CD4-positive, alpha-beta T cell (primary cell): ENCODE measurements at places on chromosomes 2 and 18.

DNA sequence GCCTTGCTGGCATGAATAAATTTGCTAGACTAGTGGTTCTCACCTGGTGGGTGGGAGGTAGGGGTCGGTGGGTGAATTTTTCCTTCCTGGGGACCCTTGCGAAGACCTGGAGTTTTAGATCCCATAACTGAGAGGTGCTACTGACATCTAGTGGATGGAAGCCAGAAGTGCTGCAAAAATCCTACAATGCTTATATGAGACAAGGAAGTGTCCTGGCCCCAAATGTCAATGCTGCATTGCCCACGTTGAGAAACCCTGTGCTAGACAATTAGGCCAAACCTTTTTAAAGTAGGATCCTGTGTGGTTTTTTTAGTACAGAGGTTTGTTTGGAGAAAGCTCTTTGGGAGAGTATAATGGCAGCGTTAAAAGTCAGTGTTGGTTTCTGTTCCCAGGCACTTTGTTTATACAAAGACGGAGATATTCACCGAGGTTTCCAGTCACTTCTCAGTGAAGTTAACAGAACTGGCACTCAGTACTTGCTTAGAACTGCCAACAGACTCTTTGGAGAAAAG lies 9.6 kb downstream of the SERPINB8 start:
- peak; percentile 16 for DNase-seq
- H3K27ac ChIP-seq, result no peak overlapping the region
- H3K36me3 ChIP-seq, result peaks cover 35% of the 10 kb centered on the region
- no peaks in the 10 kb centered on the region for H3K27me3 ChIP-seq

DNA sequence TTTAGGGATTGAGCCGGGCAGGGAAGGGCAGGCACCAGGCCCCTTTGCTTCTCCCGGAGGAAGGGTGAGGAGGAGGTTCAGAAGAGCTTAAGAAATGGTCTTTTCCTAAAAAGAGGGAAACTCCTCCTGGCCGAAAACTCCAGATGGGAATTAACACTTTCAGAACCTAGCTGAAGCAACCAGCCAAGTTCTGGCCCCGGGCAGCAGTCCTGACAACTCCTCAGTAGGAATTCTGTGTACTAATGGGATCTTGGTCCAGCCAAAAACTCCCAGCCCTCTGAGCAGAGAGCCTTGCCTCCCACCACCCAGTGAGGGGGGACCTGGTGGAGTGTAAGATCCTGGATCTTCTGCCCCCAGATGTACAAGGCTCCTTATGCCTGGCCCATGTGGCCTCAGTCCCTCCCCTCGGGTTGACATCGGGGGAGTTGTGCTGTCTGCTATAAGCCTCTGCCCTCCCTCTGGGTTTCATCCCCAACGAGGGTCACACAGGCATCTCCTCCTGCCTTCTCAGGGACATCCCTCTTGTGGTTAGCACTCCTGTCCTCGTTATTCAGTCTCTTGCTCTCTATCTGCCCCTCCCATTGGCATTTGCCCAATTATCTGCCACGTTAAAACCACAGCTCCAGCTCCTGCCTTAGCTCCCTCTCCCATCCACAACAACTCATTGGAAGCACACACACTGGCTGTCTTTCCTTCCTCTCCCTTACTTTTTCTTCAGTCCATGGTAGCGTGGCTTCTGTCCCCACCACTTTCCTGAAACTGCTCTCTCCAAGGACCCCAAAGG lies 184.6 kb downstream of the CYP26B1 start:
- no peak overlapping the region for H3K4me3 ChIP-seq
- H3K27me3 ChIP-seq, result peaks cover 3% of the 10 kb centered on the region
- no peak overlapping the region for H3K27ac ChIP-seq
- no peaks in the 10 kb centered on the region for H3K36me3 ChIP-seq

GRCh38 chr2:188835821-188836220 lies 138.4 kb upstream of the COL3A1 start:
- H3K4me1 ChIP-seq, result no peaks in the 10 kb centered on the region
- H3K27me3 ChIP-seq, result no peaks in the 10 kb centered on the region
- DNase-seq, result no peak
- no peak overlapping the region for H3K4me3 ChIP-seq
- no peaks in the 10 kb centered on the region for H3K36me3 ChIP-seq

DNA sequence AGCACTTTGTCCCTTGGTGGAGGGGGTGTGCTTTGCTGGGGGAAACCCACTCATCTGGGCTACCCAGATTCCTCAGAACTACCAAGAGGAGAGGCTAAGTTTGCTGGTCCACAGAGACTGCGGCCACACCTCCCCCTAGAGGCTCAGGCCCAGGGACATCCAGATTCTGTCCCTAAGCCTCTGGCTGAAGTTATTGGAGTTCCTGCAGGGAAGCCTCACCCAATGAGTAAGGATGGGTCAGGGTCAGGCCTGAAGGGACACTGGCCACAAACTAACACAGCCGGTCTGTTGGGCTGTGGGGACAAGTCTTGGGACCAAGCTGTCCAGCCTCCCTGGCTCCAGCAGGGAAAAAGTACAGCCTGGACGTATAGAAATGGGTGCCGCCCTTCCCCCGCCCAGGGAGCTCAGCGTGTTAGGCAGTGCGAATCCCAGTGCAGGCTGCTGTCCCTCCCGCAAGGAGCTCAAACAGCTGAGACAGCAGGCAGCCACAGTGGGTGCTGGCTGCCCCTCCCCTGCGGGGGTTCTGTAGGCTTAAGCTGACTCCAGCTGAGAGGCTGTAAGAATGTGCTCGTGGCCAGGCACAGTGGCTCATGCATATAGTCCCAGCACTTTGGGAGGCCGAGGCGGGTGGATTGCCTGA lies 86.9 kb upstream of the ARL5A start:
- H3K27ac ChIP-seq, result no peak overlapping the region
- H3K4me3 ChIP-seq, result no peak overlapping the region
- no peaks in the 10 kb centered on the region for H3K36me3 ChIP-seq
- no peak for DNase-seq
- peaks cover 4% of the 10 kb centered on the region for H3K27me3 ChIP-seq
- peaks cover 3% of the 10 kb centered on the region for H3K4me1 ChIP-seq

GRCh38 chr18:70219688-70220087 lies 14.2 kb upstream of the RTTN start:
- no peaks in the 10 kb centered on the region for H3K36me3 ChIP-seq
- no peak for DNase-seq
- peaks cover 27% of the 10 kb centered on the region for H3K27me3 ChIP-seq
- no peaks in the 10 kb centered on the region for H3K4me1 ChIP-seq

- no peaks in the 10 kb centered on the region for H3K27me3 ChIP-seq
- no peak overlapping the region for H3K27ac ChIP-seq
- H3K36me3 ChIP-seq, result no peaks in the 10 kb centered on the region
Measured at GRCh38 chr2:228675646-228676045, 494.2 kb upstream of the SPHKAP start.

DNA sequence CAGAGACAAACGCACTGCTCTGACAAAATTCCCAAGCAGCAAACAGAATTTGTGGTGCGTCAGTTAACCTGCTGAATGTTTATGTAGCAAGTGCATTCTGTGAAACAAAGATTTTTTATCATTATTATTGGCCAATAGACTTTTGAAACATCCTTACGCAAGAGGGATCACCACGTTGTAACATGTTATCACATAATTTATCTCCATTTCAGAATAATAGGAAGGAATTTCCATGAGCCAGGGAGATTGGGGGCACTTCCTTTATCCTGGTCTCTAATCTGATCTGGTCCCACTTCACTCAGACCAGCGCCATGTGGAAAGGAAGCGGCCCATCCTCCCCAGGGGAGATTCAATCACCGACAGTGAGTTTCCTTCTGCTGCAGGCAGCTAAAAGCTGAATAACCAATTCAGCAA lies 166.1 kb downstream of the PID1 start:
- no peak overlapping the region for H3K27ac ChIP-seq
- H3K27me3 ChIP-seq, result no peaks in the 10 kb centered on the region
- H3K4me3 ChIP-seq, result no peak overlapping the region
- H3K36me3 ChIP-seq, result no peaks in the 10 kb centered on the region
- no peak for DNase-seq

GRCh38 chr2:2083113-2083758 lies 247.8 kb downstream of the MYT1L start:
- H3K4me1 ChIP-seq, result no peaks in the 10 kb centered on the region
- H3K27ac ChIP-seq, result no peak overlapping the region
- H3K36me3 ChIP-seq, result no peaks in the 10 kb centered on the region
- no peak for DNase-seq
- H3K27me3 ChIP-seq, result no peaks in the 10 kb centered on the region

DNA sequence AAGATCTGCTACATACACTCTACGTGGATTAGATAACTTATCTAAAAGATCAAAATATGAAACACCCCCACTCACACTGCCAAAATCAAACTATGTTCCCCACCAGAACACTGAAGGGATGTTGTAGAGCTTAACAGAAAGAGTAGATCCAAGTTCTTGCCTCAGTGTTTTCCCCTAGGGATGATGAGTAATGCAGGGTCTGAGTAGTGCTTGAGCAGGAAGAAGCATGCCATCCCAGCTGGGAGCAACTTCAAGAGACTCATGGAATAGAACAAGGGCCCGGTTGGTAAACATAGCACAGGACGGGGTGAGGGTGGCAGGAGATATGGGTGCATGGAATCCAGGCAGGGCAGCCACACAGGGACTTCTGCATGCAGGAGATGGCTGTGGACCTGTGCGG lies 74.3 kb downstream of the SNTG2 start:
- H3K27ac ChIP-seq, result no peak overlapping the region
- no peak for DNase-seq
- no peak overlapping the region for H3K4me3 ChIP-seq
- H3K27me3 ChIP-seq, result no peaks in the 10 kb centered on the region
- no peaks in the 10 kb centered on the region for H3K4me1 ChIP-seq
- no peaks in the 10 kb centered on the region for H3K36me3 ChIP-seq

GRCh38 chr2:205539603-205540002 lies 142.7 kb upstream of the NRP2 start:
- H3K4me1 ChIP-seq, result no peaks in the 10 kb centered on the region
- no peaks in the 10 kb centered on the region for H3K27me3 ChIP-seq
- H3K27ac ChIP-seq, result no peak overlapping the region

GRCh38 chr2:39119732-39120520 lies 925 bp downstream of the SOS1 start:
- peaks cover 7% of the 10 kb centered on the region for H3K36me3 ChIP-seq
- peaks cover 56% of the 10 kb centered on the region for H3K4me1 ChIP-seq
- DNase-seq, result peak; percentile 59

GRCh38 chr2:149894226-149894625 lies 306.7 kb upstream of the MMADHC start:
- H3K27ac ChIP-seq, result no peak overlapping the region
- H3K36me3 ChIP-seq, result no peaks in the 10 kb centered on the region
- H3K4me1 ChIP-seq, result no peaks in the 10 kb centered on the region
- no peak overlapping the region for H3K4me3 ChIP-seq
- DNase-seq, result no peak
- H3K27me3 ChIP-seq, result no peaks in the 10 kb centered on the region

GRCh38 chr18:49082714-49083688 lies 132.2 kb upstream of the SMAD7 start:
- H3K27ac ChIP-seq, result no peak overlapping the region
- peaks cover 2% of the 10 kb centered on the region for H3K36me3 ChIP-seq
- H3K27me3 ChIP-seq, result no peaks in the 10 kb centered on the region

DNA sequence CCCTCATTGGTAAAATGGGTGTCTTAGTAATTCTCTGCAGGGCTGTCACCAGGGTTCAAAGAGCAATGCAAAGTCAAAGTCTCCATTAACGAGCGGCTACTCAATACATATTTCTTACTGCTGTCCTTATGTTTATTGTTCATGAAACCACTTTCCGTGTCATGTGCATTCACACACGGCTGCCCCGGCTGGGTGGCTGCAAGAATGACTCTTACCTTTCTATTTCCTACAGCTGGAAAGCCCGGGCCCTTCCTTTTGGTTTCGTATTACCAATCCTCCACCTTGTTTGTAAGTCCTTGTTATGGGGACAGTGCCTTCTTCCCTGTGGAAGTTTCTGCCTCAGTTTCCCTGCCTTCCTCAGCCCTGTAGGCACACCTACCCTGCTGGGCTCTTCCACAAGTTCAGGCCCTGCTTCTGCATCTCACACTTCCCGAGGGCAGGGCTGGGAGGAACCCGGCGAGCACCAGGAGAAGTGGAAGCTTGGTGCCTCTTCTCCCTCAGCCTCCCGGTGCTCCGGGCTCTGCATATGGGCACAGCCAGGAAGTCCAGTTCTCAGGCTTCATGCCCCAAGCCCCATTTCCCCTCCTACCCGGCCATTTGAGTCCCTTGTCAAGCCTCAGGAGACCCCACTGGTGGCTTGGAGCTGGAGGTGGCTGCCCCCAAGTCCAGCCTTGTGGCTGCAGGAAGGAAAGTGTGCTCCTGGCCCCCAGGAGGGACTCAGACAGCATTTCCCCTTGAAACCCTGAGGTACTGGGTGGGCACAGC lies 18.7 kb upstream of the ACKR3 start:
- H3K36me3 ChIP-seq, result peaks cover 3% of the 10 kb centered on the region
- no peak overlapping the region for H3K4me3 ChIP-seq
- DNase-seq, result no peak
- no peak overlapping the region for H3K27ac ChIP-seq

- H3K27me3 ChIP-seq, result peaks cover 80% of the 10 kb centered on the region
- H3K27ac ChIP-seq, result no peak overlapping the region
- DNase-seq, result no peak
- peak overlapping the region; percentile 47 for H3K4me3 ChIP-seq
Measured at GRCh38 chr2:174326161-174327020, 8.4 kb upstream of the SP9 start.

DNA sequence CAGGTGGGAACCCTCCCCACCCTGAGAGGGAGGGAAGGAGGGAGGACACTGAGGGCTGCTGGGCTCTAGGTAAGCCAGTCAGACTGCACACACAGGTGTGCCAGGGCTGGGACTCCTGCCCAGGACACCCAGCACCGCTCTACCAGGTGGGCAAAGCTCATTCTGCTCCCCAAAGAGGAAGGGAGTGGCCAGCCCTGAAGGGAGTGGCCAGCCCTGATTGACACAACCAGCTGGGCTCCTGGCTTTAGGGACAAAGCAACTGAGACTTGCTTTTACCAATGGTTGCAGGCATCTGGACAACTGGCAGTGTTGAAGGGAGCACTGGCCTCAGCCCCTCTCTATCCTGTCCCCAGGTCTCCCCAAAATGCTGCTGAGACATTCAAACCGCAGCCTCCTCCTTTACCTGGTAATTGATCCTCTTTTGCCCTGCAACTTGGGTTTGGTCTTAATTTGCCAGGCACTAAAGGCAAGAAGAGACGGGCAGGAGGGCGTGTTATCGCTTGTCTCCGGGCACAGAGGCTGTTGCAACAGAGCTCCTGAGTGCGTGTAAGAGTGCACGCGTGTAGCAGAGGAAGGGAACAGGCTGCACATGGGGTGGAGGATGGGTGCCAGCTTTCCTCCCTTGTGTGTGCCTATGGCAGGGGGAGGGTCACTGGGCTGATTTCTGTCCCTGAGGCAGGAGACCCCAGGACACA lies 14.5 kb upstream of the FOSL2 start:
- no peaks in the 10 kb centered on the region for H3K36me3 ChIP-seq
- no peak overlapping the region for H3K27ac ChIP-seq
- no peaks in the 10 kb centered on the region for H3K27me3 ChIP-seq
- H3K4me3 ChIP-seq, result no peak overlapping the region
- DNase-seq, result no peak

DNA sequence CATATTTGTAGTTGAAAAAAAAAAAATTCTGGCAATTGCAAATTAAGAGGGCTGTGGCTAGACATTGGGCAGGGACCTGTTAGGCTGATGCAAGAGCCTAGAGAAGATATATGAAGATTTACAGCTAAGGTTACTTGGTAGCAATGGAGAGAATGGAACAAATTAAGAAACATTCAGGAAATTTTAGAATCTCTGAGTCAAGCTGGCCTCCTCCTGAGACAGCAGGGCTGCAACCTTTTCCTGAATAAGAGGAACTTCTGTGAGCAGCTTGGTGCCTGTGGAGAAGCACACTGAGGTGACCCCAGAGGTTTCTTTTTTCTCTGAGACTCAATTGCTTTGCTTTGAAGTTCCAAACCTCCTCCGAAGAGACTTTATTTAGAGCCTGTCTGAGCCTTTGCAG lies 118.6 kb upstream of the LRATD1 start:
- no peaks in the 10 kb centered on the region for H3K27me3 ChIP-seq
- DNase-seq, result no peak
- H3K36me3 ChIP-seq, result no peaks in the 10 kb centered on the region
- H3K4me1 ChIP-seq, result no peaks in the 10 kb centered on the region
- H3K4me3 ChIP-seq, result no peak overlapping the region
- no peak overlapping the region for H3K27ac ChIP-seq
